Dermis blood vessel endothelial cell (primary cell): ENCODE measurements at places on chromosomes 11 and 22. TPM values are rescaled to one million over a fixed set of nuclear protein-coding genes. Genes with fewer than 3 reads are reported as not detected.

GRCh38 chr11:106990331-106990730 lies 27.9 kb downstream of the GUCY1A2 start:
- no peak for DNase-seq

GRCh38 chr11:70456921-70457532 lies 58.7 kb downstream of the CTTN start:
- peak; percentile 63 for DNase-seq

DNA sequence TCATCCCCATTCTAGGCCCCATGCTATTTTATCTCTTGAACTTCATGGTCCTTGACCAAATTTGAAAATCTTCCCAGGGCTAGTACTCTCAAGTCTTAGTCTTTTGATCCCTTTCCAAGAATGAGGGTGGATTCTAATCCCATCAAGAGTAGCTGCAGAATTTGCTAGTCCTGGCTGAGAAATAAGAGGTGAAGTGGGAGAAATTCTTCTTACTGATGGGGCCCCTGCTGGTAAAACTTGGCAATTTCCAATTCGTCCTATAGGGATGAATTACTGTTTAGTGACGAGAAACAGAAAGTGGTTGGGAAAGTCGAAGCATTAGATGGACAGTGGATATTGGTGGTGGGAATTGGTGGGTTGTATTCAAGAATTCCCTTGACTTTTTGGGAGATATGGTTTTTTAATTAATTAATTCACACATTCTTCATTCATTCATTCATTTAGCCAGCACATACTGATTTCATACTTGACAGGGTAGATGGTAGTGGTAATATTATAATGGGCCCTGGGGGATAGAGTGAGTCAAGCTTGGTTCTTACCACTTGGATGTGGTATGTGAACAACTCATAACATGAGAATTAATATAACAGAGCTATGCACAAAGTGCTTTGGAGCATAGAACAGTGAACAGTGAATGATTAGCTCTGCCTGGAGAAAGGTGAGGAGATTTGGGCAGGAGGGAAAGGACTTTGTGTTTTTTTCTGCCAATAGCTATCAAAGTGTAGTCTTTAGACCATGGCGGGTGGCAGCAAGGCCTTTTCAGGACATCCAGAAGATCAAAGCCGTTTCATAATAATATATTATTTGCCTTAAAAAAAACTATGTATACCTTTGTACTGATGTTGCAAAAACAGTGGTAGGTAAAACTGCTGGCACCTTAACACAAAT lies 103.8 kb downstream of the STIM1 start:
- peak; percentile 32 for DNase-seq

- peak; percentile 87 for DNase-seq
Measured at GRCh38 chr22:19663286-19663815, 51.0 kb upstream of the SEPTIN5 start.

The TEX12 gene
- not detected in 2 replicates for total RNA-seq

The CRYBB3 gene
- total RNA-seq = 0.19 TPM in 1 of 2 replicates, not detected in the other
